ENCODE measurements at places on chromosomes 11 and 22.

DNA sequence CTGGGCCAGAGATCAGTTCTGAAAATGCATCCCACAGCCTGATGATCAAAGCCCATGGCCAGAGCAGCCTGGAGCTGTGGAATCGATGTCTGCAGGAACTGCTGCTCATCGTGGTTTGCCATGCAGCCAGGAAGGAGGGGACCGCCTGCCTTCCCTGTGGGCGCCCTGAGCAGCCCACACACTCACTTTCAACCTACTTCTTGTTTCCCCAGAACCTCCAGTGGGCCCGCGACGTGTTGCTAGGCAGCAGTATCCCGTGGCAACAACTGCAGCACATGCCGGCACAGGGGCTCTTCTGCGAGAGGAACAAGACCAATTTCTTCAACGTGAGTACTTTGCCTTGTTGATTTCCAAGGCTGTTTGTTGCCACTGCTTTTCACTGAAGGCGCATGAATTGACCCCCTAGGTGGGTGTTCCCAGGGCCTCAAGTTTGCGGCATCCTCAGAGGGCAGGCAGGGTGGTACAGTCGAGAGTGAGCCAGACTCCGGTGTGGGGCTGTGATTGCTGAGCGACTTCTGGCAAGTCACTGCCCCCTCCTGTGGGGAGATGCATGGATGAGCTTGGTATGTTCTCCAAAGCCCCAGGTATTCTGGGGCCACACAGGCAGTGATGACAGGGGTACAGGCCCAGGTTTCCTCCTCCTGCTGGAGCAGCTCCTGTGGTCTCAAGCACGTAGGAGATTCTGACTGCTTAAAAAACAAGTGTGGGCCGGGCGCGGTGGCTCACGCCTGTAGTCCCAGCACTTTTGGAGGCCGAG is 47.0 kb upstream of the SUSD2 start:
- peak; percentile 24 for DNase-seq

DNA sequence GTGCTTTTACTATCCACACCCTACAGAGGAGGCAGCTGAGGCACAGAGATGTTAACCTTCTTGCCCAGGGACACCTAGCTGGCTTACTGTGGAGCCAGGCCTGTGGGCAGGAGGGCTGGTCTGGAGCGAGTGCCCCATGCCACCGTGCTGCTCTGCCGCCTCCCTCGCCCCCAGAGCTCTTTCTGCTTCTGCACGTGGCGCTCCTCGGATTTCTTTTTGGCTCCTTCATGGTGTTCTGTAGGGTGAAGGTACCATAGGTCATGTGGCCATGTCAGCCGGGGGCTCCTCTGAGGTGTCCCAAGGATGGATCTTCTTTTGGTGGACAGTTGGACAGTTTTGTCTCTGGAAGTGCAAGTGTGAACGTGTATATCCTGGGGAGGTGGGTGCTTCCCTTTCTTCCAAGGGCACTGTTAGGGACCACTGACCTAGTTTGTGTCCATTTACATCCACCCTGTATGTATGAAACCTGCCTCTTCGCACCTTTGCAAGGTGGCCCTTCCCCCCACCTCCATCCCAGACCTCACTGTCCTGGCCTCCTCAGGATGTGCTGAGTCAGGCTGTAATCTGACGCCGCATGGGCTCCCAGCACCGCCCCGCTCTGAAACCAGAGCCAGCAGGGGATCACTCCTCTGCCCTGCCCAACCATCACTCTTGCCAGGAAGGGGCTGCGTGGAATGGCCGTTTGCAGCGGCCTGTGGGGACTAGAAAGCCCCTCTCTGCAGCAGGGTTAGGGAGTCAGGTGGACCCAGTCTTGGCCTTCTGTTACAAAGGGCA is 31.7 kb downstream of the POLR3H start:
- DNase-seq: no peak

DNA sequence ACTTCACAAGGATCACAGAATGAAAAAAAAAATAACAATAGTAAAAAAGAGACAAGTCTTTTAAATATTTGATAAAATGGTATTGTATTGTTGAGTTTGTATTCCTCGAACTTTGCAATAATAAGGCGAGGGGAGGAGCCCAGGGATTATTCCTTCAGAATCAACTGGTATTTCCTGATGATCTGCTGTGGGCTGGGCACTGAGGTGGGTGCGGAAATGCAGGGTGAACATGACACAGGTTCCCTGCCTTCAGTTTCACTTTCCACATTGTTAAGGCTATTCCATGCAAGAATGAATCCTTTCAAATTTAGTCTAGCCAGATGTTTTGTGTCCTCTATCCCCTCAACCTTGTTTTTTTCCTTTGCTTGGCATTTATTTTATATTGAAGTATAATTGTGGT is 2.1 kb upstream of the EIF3M start:
- no peak for DNase-seq

- no peak for DNase-seq
Observed at GRCh38 chr11:79150966-79151365, 289.9 kb downstream of the TENM4 start.

- DNase-seq: no peak
Observed at GRCh38 chr22:24801901-24802465, 4.0 kb upstream of the SGSM1 start.

GRCh38 chr11:14342906-14343305 is 16.1 kb downstream of the RRAS2 start:
- no peak for DNase-seq

DNA sequence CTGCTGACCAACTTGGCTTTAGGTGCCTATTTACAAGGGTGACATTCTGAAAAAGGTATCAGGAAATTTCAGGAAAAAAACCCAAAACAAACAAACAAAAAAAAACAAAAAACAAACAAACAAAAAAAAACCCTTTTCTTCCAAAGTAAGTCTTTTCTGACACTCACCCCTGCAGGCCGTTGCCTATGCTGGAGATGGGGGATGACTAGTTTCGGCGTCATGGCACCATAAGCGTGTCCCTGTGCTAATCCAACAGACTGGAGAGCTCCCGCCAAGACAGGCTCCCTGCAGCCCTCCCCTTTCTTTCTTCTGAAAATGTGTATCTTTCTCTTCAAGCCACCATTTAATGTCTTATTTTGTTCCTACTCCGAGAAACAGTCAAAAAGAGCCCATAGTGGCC is 13.7 kb downstream of the VSIG10L2 start:
- DNase-seq: no peak

Measured in stimulated activated CD4-positive, alpha-beta T cell treated with anti-CD3 and anti-CD28 coated beads, Interleukin-1b, Interleukin-23, amount 100 ng/mL, for 1 hour (primary cell).